ENCODE measurements at places on chromosomes 12 and 14. TPM values are rescaled to one million over a fixed set of nuclear protein-coding genes. Genes with fewer than 3 reads are reported as not detected.

FIGNL2 gene
- 0.30 TPM for total RNA-seq

CKB gene
- 97.7 TPM for total RNA-seq

CD69 gene
- total RNA-seq, result not detected

LBHD2 gene
- total RNA-seq, result not detected

BRI3BP gene
- total RNA-seq, result 18.9 TPM

IRF2BPL gene
- total RNA-seq, result 23.0 TPM

STXBP6 gene
- total RNA-seq, result 1.9 TPM

NFE2 gene
- 0.11 TPM for total RNA-seq

CFL2 gene
- 109 TPM for total RNA-seq

GDF11 gene
- 5.0 TPM for total RNA-seq

KCNMB4 gene
- 0.47 TPM for total RNA-seq

FBLN5 gene
- total RNA-seq, result 2.4 TPM

C12orf54 gene
- total RNA-seq, result not detected

LRP6 gene
- 18.0 TPM for total RNA-seq

MORN3 gene
- total RNA-seq, result 0.23 TPM

OTOGL gene
- not detected for total RNA-seq

PDZRN4 gene
- total RNA-seq, result not detected

PIWIL1 gene
- 0.03 TPM for total RNA-seq

RACGAP1 gene
- total RNA-seq, result 79.3 TPM

SYNDIG1L gene
- total RNA-seq, result not detected

GPX2 gene
- 199 TPM for total RNA-seq

KLRC3 gene
- total RNA-seq, result 0.27 TPM

ITGB7 gene
- total RNA-seq, result 0.33 TPM

PARPBP gene
- total RNA-seq, result 22.1 TPM

VWF gene
- 0.10 TPM for total RNA-seq

CLECL1 gene
- not detected for total RNA-seq

POTEM gene
- not detected for total RNA-seq

ZNF410 gene
- total RNA-seq, result 40.4 TPM

SDR39U1 gene
- 51.9 TPM for total RNA-seq

NDUFA9 gene
- 114 TPM for total RNA-seq

TAS2R30 gene
- total RNA-seq, result not detected

KRT77 gene
- total RNA-seq, result not detected

RNASE4 gene
- total RNA-seq, result 8.9 TPM

RIN3 gene
- total RNA-seq, result 23.9 TPM

SPX gene
- 2.5 TPM for total RNA-seq

ACTN1 gene
- 171 TPM for total RNA-seq

WIF1 gene
- total RNA-seq, result not detected

GZMB gene
- not detected for total RNA-seq

All from A549 treated with CORT108297 at 1 μM for 4 hours (cell line).